Lung (tissue), 17 donors: ENCODE measurements at places on chromosomes 11 and 22.

- DNase-seq: no peak
Observed at GRCh38 chr11:65992056-65992455, 9.9 kb downstream of the EIF1AD start.

DNA sequence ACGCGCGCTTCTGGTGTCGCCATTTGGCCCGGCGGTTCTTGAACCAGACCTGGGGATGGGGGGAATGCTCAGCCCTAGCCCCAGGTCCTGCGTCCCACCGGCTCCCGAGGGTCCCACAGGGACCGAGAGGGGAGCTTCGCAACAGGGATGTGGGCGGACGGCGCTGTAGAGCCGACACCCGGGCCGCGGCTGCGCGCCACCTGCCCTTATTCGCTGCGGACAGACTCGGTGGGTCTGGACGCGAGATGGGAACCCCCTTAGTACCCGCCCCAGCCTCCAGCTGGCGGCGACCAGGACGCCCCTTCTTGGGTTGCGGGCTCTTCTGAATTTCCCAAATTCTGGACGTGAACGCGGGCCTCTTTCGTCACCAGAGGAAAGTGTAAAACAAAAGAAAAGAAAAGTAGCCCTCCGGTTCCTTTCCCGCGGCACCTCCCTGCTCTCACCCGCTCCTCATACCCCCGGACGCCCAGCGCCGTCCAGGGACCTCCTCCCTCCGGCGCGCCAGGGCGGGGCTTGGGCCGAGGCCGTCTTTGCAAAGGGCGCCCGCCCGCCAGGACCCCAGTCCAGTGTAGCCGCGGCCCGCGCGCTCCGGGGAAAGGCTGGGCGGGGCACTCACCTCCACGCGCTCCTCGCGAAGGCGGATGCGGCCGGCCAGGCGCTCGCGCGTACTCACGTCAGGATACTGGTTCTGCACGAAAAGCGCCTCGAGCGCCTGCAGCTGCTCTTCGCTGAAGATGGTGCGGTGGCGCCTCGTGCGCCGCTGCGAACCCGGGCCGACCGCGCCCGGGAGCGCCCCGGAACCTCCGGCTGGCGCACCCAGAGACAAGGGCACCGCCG, 827 bp downstream of the GSC2 start:
- no peak for DNase-seq

DNA sequence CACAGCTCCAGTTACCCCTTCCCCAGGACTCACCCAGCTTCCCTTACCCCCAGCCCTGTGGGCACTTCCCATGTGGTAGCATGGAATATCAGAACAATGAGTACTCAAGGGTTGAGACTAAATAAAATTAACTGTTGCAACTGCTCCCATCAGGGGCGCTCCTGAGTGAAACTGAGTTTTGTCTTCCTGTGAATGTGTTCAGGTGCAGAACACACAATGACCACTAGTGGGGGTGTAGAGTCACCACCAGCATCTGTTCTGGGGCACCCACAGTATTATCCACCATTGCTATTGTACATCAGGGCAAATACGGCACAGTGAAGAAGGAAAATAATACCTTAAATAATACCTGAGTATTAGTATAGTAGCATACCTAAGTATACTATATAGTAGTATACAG, 689.7 kb downstream of the TBC1D22A start:
- no peak for DNase-seq

GRCh38 chr22:44357296-44357965, 44.7 kb upstream of the SHISAL1 start:
- no peak for DNase-seq

DNA sequence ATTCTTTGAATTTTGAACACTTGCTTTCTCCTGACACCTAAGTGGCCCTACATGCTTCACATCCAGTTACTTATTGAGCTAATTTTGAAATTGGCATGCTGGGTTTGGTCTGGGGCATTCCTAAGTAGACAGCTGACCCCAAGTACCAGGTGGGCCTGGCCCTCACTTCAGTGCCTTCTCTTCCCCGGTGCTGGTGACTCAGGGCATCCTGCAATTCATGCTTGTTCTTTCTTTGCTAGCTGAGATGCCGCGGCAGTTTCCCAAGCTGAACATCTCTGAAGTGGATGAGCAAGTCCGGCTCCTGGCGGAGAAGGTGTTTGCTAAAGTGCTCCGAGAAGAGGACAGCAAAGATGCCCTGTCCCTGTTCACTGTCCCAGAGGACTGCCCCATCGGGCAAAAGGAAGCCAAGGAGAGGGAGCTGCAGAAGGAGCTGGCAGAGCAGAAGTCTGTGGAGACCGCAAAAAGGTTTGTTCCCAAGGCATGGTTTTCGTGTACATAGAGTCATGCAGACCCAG, 6.3 kb downstream of the AMPD3 start:
- no peak for DNase-seq
